ENCODE measurements at places on chromosomes 3 and 15. TPM values are rescaled to one million over a fixed set of nuclear protein-coding genes. Genes with fewer than 3 reads are reported as not detected.
A peak's percentile ranks its signal among the peaks of the same experiment; 100 is the strongest.

DNA sequence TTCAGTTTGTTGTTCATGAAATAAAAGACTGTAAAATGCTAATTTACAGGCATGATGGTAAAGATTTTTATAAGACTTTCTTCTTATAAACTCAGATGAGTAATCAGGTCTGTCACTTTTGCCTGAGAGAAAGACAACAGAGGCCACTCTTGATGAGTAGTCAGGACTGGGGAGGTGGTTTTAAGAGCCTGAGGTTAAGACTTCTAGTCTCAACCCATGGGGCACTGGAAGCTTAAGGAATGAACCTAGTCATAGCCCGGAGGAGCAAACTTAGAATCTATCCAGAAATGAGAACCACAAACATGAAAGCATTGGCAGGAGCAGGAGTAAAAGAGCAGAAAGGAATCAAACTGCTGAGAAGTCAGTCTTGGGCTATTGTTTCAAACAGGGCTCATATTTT, 846.3 kb upstream of the ARPP21 start:
- DNase-seq: no peak

DNA sequence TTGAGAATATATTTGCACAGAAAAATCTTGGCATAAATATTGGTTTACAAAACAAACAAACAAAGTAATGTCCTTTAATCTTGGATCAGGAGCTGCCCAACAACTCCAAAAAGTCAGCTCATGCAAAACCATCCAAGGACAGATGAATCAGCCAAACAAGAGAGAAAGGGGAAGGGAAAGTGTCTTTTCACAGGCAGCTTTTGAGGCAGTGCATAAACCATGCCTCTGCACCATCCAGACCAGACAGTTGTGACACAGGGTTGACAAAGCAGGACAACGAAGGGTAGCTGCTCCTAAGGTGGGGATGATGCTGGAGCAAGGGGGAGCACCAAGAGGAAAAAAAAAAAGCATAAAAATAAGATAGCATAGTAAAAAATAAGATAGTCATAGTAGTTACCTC, 8.7 kb downstream of the CD86 start:
- no peak for DNase-seq

- no peak for DNase-seq
Measured at GRCh38 chr15:75659928-75660645, 12.4 kb downstream of the SNX33 start.

- DNase-seq: no peak
Measured at GRCh38 chr15:91329914-91330313, 229.9 kb downstream of the SV2B start.

GRCh38 chr3:33658991-33659848, 58.8 kb downstream of the CLASP2 start:
- DNase-seq: peak; percentile 78

GRCh38 chr3:153927107-153927506, 194.1 kb upstream of the ARHGEF26 start:
- DNase-seq: peak; percentile 12

DNA sequence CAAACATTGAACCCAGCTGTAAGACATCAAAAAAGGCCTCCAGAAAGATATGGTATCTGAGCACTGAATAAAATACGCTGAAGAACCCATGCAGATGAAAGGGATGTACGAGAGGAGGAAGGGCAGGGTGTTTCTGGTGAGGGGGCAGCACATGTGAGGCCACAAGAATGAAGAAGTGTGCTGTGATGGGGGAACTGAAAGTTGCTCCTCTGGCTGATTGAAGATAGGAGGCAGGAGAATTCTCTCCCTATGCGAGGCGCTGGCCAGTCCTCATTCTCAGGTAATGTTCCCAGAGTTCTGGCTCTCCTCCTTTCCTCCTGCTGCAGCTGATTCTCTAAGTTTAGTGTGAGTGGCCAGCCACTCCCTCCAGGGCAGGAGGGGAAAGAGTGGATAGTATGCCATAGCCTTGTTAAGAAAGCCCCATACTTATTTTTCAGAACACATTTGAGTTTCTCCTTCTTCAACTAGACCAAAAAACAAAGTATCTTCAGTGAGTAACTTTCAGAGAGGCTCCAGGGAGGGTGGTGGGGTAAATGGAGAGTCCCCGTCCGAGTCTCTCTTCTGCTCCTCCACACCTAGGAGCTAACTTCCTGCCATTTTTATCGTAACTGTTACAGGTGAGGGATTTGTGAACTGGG, 26.9 kb upstream of the MYO1E start:
- no peak for DNase-seq

DNA sequence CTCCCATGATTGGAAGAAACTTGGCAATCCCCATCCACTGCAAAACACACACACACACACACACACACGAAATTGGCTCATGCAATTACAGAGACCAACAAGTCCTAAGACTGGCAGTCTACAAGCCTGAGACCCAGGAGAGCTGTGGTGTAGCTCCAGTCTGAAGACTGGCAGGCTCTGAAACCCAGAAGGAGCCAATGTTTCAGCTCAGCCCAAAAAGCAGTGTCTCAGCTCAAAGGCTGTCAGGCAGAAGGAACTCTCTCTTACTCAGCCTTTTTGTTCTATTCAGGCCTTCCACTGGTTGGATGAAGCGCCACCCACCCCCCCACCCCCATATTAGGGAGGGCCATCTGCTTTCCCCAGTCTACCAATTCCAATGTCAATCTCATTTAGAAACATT, 32.1 kb downstream of the MESD start:
- DNase-seq: no peak

- DNase-seq: no peak
Measured at GRCh38 chr3:30639937-30640336, 33.5 kb downstream of the TGFBR2 start.

SLC12A1 gene
- 433 TPM for polyA plus RNA-seq

GOLGA8G gene
- polyA plus RNA-seq: 0.08 TPM

SKOR1 gene
- polyA plus RNA-seq: 0.70 TPM
